ENCODE measurements at places on chromosomes 16 and 17.

DNA sequence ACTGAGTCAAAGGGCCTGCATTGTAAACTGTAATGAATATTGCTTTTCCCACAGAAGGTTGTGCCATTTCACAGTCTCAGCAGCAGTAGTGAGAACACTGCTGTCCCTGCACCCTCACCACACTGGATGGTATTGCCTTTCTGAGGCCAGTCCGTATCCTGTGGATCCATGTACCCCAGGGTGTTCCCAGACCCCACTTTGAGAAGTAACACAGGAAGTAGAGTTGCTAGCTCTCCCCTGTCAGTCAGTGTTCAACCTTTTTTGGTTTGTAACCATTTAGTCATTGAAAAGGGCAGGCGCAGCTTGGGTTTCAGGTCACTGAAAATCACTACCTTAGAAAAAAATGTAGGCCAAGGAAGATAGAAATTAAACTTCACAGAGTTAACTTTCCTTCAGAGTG, 37.9 kb downstream of the SLFN12L start:
- DNase-seq: no peak

GRCh38 chr17:50348522-50349242, 2.8 kb downstream of the XYLT2 start:
- no peak for DNase-seq

DNA sequence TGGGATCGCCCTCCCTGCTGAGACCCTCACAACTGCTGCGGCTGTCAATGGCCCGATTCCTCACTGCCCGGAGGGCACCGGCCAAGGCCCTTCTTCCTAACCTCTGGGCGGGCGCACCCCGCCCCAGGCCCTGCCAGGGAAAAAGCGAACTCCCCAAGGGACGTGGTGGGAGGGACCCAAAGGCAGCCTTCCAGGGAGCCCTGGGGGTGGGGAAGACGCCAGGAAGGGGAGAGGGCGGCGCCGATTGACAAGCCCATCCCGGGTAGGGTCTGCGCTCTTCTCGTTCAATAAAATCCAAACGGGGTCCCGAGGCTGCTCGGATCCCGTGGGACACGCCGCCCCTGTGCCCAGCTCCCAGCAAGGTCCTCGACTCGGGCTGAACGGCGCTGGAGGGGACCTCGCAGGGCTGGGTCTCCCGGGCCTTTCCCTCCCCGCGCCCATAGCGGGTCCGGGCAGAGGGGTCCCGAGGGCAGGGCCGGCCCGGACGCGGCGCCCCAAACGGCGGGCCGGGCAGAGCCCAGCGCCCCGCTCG, 416 bp downstream of the KIFC3 start:
- no peak for DNase-seq

DNA sequence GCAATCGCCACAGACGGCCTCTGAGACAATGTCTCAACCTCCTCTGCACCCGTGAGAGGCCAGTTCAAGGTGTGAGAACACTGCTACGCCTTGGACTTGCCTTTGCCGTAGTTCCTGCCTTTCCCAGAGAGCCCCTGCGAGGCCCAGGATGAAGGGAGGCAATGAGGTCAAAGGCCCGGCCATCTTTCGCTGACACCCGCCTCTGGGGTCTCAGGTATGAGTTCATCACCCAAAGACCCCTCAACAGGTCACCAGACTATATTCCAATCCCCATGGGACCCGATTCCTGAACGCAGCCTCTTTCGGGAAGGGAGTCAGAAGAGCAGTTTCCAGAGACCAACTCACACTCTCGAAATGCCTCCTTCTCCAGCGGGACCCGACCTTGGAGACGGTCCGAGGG, 573.5 kb downstream of the KCNJ18 start:
- DNase-seq: no peak

GRCh38 chr16:82509691-82510430, 116.9 kb upstream of the CDH13 start:
- DNase-seq: no peak

DNA sequence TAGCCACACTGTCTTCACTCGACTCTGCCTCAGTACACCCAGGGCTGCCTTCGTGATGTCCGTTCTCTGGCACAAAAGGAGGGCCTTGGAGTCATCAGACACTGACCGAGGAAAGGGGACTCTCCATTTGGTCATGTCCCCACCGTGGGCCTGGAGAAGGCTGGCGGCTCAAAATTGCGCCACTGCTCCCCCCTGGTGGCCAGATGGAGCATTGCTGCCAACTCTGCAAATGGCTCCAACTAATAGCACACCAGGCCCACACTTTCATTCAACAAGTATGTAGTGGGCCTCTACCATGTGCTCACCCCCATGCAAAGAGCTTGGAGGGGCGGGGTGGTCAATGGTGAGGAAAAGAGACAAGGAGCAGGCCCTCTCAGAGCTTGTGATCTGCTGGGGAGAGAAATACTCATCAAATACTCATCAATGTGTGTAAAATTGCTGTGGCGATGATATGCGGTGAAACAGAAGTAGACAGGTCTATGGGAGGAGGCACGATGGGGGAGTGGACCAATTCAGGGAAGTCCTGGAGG, 5.2 kb upstream of the GRIN2C start:
- peak; percentile 20 for DNase-seq

DNA sequence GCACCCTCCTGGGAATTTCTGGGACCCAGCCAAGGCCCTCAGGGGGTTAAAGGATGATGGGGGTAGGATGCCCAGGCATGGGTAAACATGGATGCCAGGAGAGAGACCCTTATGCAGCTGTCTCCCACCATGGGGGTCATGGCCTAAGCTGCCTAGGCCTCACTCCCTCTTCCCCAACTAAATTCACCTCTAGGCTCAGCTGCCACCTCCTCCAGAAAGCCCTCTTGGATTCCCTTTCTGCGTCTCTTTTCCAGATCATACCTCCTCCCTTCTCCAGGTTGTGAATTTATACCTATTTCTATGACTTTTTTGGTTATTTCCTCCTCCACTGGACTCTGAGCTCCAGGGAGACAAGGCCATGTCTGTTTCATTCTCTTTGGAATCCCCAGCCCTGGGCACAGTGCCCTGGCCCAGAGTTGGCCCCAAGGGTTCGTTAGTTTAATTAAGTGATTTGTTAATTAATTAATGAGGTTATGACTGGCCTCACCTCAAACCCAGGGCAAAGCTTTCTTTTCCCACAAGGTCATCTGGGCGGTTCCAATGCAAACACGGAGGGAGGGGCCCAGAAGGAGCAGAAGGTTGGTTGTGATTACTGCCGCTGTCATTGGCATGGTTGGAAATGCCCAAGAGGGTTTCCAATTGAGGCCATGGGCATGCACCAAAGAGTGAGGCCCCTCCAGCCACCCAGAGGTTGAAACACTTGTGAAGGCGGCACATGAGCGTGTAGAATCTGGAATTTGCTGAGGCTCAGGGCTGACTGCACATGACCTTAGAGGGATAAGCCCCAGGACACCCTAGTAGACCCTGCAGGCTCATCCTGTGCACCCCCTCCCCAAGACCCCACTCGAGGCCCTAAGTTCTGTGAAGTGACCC, 6.9 kb upstream of the KRT17 start:
- DNase-seq: no peak

DNA sequence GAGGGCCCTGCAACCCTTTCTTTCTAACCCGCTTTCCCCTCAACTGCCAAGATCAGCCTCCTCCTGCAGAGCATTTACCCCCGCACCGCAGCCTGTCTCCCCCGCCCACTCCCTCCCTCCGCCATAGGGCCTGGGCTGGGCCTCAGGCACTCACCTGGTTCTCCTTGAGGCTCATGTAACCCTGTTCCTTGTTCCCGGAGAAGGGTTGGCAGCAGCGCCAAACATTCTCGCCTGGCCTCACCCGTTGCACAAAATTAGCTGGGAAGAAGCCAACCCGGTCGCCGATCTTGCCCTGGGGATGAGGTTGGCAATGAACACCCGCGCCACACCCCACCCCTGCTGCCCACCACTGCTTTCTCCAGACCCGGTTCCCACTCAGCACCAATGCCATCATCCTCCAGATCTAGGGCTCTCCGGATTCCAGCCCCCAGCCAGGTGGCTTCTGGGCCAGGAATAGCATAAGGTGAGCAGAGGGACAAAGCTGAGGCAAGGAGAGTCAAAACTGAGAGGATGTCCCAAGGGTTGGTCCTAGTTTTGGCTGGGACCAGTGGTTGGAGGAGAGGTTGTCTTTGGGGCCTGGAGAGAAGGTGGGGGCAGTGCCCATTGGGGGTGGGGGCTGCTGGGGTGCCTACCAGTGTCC, 12.8 kb downstream of the STAC2 start:
- no peak for DNase-seq
